ENCODE measurements at places on chromosomes 4 and X. TPM values are rescaled to one million over a fixed set of nuclear protein-coding genes. Genes with fewer than 3 reads are reported as not detected.

TMEM31 gene
- 1.6 TPM for polyA plus RNA-seq

BOD1L1 gene
- 70.2 TPM for polyA plus RNA-seq

SMARCAD1 gene
- 65.5 TPM for polyA plus RNA-seq

PTTG2 gene
- not detected for polyA plus RNA-seq

GPR34 gene
- 5.9 TPM for polyA plus RNA-seq

AFAP1 gene
- polyA plus RNA-seq, result 29.4 TPM

DNA sequence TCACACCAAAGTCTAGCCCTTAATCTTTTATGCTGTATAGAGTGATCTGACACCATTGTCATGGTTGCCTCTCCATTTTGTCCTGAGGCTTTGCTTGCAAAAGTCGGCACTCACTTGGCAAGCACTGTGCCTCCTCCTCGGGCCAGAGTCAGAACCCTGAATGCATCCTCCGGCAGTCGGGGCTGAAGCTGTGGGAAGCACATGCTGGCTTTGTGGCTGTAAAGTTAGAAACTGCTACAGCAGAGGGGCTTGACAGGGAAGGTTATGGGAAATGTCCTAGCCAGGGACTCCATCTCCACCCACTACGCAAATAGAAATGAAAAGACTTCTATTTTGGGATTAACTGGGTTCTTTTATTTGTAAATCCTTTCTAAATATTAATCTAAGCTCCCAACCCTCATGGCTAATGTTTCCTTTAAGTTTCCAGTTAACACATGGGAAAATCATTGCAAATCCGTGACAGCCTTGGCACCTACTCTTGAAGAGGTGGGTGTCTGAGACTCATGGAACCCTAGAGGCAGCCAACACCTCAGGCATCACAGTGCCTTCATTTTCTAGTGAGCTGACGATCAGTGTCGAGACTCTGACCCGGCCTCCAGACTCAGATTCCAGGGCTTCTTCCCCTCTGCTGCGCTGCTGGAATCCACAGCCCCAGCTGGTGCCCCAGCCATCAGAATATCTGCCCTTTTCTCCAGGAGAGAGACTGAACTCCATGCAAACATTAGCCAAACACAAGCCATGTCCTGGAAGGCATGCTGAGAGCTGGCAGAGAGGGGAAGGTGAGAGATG lies 7.9 kb upstream of the CLDN24 start:
- no peak for DNase-seq

- no peak for DNase-seq
These were observed 59.9 kb upstream of the IL2 start for GRCh38 chr4:122516376-122516775.

DNA sequence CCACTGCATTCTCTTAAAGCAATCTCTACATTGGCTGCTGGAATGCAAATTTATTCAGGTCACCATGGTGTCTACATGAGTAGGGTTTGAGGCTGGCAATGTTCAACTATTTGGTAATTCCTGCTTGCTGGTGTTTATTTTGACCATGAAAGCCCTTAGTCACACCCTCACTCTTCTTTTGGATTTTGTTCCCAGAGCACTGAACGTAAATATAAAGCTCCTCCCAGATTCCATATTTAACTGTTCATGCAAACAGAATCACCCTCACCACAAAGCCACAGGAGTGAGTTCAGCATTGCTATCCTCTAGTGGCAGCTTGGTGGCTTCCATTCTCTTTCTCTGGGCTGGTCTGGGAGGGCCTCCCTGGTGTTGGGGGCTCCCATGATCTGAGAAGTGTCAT lies 82.8 kb downstream of the LNX1 start:
- DNase-seq, result no peak

DNA sequence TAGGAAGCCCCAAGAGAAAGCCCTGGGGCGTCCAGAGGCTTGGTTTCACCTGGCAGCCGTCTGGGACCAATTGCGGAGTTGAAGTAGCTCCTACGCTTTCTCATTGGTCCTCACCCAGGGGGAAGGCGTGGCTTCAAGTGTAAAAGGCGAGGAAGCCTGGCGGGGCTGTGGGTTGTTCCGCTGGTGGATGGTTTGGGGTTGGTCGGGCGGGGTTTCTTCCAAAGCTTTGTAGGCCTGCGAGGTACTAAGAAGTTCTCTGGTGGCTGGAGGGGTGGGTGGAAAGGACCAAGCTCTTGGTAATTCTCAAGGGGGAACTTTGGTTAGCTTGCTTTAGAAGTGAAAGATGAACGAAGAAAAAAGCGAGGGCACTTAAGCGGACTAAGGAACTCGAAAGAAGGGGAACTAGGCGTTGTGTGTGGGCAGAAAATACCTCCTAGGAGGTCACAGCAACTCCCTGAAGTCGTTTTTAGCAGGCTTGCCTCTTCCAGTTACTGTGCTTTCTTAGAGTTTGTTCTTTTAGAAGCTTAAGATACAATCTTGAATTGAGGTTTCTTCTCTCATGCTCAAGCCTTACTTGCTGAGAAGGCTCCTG lies 36.6 kb downstream of the CCNG2 start:
- DNase-seq, result no peak

DNA sequence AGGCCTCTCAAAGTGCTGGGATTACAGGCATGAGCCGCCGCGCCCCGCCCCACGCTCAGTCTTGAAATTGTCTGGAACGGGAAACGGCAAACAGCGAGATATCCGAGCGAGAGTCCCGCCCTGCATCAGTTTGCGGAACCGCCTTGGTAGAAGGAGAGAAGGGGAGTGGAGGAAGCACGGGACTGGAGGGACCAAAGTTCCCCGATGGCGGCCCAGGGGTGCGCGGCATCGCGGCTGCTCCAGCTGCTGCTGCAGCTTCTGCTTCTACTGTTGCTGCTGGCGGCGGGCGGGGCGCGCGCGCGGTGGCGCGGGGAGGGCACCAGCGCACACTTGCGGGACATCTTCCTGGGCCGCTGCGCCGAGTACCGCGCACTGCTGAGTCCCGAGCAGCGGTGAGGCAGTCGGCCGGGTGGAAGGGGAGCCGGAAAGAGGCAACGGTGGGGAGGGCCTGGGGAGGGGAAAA lies at the start of gene BST1:
TSS of gene BST1 (plus strand) at position 125 of the 463 bp plus-strand sequence. CDS start at position 205, 80 bp downstream.
- peak; percentile 49 for DNase-seq

GRCh38 chr4:1683736-1684505 lies at the start of gene FAM53A:
FAM53A (minus strand) TSS chr4:1684313; CDS start chr4:1668741, 15,572 bp downstream.
- peak; percentile 92 for DNase-seq

GRCh38 chrX:45842207-45842925 lies 641.7 kb upstream of the DIPK2B start:
- no peak for DNase-seq
